ENCODE measurements at places on chromosomes 5 and 9. TPM values are rescaled to one million over a fixed set of nuclear protein-coding genes. Genes with fewer than 3 reads are reported as not detected.

PCDHAC2 gene
- 19.0 TPM for total RNA-seq

NIM1K gene
- 0.42 TPM for total RNA-seq

DNA sequence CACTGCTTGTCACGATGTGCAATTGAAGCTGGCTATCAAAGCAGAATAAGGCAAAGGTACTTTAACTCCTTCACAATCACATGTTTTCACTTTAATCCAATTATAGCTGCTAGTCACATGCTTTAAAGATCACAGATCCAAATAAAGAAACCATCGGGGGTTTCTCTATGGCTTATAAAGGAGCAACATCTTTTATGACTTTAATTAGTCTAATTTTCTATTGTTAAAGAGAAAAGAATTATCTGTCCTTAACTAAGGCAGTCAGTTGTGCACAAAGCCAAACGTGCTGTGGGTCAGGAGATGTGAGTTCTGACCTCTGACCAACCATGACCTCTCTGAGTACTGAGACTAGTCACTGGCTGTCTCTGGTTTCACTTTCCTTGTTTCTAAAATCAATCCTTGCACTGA is 561.1 kb downstream of the RAB3C start:
- H3K36me3 ChIP-seq, result no peaks in the 10 kb centered on the region
- no peaks in the 10 kb centered on the region for H3K27me3 ChIP-seq

DNA sequence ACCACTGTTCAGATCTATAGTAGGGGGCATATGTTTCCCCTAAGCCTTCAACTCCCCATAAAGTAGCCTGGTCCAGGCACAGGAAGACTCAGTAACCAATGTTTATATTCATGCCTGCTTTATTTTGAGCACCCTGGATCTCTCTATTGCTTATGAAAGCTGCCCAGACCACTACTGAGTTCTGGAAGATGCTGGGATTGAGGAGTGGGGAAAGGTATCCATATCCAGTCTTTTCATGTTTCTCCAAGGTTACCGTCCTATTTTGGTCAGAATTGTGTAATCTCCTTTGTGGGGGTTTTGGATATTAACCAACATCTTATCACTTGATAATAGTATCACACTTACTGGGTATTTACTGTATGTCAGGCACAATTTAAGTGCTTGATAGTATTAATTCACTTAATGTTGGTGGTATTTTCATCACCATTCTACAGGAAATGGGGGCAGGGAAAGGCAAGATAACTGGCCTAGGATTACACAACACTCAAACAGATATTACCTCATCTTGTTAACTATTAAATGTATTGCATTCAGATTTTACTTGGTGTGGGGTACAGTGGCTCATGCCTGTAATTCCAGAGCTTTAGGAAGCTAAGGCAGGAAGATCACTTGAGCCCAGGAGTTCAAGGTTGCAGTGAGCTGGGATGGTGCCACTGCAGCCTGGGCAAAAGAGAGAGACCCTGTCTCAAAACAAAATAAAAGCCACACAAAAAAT is 36.3 kb downstream of the RUSC2 start:
- H3K4me1 ChIP-seq, result peaks cover 65% of the 10 kb centered on the region
- H3K36me3 ChIP-seq, result no peaks in the 10 kb centered on the region
- peak overlapping the region; percentile 64 for H3K27ac ChIP-seq
- no peak for DNase-seq
- no peak overlapping the region for H3K4me3 ChIP-seq
- no peaks in the 10 kb centered on the region for H3K27me3 ChIP-seq

GRCh38 chr5:139100825-139101224 is 97.3 kb downstream of the SIL1 start:
- DNase-seq, result no peak
- no peaks in the 10 kb centered on the region for H3K36me3 ChIP-seq
- H3K4me3 ChIP-seq, result no peak overlapping the region

CD74 gene
- total RNA-seq, result 270 TPM

DNA sequence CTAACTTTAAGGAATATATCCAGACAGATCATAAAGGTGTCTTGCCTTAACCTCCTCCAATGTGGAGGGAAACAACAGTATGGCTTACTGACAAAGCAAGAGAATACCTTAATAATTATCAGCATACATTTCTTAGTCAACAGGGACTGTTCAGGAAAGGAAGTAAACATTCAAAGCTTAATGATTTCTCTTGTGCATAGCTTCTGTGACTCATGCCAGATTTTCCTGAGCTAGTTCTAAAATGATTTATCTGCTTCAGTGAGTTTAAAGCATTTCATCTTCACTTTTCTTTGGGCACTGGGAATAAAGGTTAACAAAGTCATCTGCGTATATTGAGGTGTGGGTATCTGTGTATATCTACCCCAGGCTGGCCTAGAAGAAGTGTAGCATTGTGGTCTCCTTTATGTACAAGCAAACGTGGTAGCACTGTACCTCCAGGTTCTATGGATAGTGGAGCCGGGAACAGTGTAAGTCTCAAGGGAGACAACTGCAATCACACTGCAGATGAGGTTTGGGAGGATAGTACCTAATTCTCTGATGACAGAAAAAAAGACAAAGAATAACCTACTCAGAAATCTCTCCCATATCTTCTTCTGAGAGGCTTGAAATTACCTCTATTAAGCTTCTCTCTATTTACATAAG is 284.1 kb downstream of the HCN1 start:
- no peaks in the 10 kb centered on the region for H3K27me3 ChIP-seq
- H3K4me3 ChIP-seq, result no peak overlapping the region
- no peaks in the 10 kb centered on the region for H3K4me1 ChIP-seq

DNA sequence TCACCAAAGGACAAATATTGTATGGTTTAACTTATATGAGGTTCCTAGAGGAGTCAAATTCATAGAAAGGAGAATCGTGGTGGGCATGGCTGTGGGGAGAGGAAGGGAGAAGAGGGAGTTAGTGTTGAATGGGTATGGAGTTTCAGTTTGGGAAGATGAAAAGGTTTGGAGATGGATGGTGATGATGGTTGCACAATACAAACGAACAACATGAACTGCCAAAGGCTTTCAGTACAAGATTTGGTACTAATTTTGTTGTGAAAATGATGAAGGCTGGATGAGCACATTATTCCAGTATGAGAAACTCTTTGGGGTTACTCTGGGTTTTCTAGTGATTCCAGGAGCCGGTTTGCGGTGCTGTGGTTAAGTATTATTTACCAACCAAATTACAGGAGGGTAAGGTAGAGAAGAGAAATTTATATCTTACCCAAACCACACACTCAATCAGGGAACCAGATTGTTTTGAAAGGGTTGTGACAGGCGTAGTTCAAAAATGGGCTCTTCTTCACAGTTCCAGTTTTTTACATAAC is 112.0 kb upstream of the TBC1D2 start:
- no peak overlapping the region for H3K4me3 ChIP-seq
- H3K36me3 ChIP-seq, result no peaks in the 10 kb centered on the region
- no peaks in the 10 kb centered on the region for H3K27me3 ChIP-seq
- no peaks in the 10 kb centered on the region for H3K4me1 ChIP-seq
- no peak overlapping the region for H3K27ac ChIP-seq

DNA sequence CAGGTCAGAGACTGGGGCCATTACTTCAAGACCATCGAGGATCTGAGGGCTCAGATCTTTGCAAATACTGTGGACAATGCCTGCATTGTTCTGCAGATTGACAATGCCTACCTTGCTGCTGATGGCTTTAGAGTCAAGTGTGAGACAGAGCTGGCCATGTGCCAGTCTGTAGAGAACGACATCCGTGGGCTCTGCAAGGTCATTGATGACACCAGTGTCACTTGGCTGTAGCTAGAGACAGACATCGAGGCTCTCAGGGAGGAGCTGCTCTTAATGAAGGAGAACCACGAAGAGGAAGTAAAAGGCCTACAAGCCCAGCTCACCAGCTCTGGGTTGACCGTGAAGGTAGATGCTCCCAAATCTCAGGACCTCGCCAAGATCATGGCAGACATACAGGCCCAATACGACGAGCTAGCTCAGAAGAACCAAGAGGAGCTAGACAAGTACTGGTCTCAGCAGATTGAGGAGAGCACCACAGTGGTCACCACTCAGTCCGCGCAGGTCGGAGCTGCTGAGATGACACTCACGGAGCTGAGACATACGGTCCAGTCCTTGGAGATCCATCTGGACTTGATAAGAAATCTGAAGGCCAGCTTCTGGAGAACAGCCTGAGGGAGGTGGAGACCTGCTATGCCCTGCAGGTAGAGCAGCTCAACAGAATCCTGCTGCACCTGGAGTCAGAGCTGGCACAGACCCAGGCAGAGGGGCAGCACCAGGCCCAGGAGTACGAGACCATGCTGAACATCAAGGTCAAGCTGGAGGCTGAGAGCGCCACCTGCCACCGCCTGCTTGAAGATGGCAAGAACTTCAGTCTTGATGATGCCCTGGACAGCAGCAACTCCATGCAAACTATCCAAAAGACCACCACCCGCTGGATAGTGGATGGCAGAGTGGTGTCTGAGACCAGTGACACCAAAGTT is 9.3 kb downstream of the NIPBL start:
- H3K4me3 ChIP-seq, result no peak overlapping the region
- no peaks in the 10 kb centered on the region for H3K27me3 ChIP-seq
- no peak for DNase-seq
- H3K36me3 ChIP-seq, result peaks cover 9% of the 10 kb centered on the region

CARD6 gene
- total RNA-seq, result 9.5 TPM

GRCh38 chr9:89519366-89519805 is 21.5 kb upstream of the SEMA4D start:
- H3K27ac ChIP-seq, result no peak overlapping the region
- H3K4me1 ChIP-seq, result peaks cover 3% of the 10 kb centered on the region
- no peaks in the 10 kb centered on the region for H3K27me3 ChIP-seq
- no peak for DNase-seq
- no peak overlapping the region for H3K4me3 ChIP-seq

GRCh38 chr9:35180801-35181200 is 19.0 kb downstream of the UNC13B start:
- H3K27me3 ChIP-seq, result no peaks in the 10 kb centered on the region
- no peak overlapping the region for H3K4me3 ChIP-seq
- no peak for DNase-seq
- no peak overlapping the region for H3K27ac ChIP-seq
- no peaks in the 10 kb centered on the region for H3K4me1 ChIP-seq

- no peak overlapping the region for H3K4me3 ChIP-seq
- no peak overlapping the region for H3K27ac ChIP-seq
- DNase-seq, result no peak
- H3K27me3 ChIP-seq, result no peaks in the 10 kb centered on the region
Observed at GRCh38 chr5:143065996-143066522, 295.9 kb downstream of the ARHGAP26 start.

DNA sequence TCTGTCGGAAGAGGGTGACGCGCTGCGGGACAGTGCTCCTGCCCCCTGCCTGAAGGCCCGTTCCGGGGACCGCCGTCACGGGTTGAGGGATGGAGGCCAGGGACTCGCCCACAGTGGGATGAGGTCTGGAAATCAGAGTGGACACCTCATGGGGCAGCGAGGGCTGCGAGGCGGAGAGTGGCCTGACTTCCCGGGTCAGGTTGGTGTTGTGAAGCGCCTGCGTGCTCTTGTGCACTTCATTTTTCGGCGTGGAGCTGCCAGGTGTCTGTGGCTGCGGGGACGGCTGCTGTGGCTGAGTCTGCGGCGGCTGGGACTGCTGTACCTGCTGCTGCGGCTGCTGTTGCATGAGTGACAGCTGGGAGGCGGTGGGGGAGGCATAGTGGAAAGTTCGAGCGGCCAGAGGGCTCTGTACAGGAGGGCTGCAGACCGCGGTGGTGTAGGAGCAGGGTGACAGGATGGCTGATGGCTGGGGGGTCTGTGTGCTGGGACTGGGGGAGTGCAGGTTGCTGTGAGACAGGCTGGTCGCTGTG is 434.1 kb downstream of the HCN1 start:
- H3K36me3 ChIP-seq, result no peaks in the 10 kb centered on the region
- no peak overlapping the region for H3K4me3 ChIP-seq
- no peaks in the 10 kb centered on the region for H3K4me1 ChIP-seq
- H3K27me3 ChIP-seq, result no peaks in the 10 kb centered on the region
- no peak for DNase-seq
- no peak overlapping the region for H3K27ac ChIP-seq

DNA sequence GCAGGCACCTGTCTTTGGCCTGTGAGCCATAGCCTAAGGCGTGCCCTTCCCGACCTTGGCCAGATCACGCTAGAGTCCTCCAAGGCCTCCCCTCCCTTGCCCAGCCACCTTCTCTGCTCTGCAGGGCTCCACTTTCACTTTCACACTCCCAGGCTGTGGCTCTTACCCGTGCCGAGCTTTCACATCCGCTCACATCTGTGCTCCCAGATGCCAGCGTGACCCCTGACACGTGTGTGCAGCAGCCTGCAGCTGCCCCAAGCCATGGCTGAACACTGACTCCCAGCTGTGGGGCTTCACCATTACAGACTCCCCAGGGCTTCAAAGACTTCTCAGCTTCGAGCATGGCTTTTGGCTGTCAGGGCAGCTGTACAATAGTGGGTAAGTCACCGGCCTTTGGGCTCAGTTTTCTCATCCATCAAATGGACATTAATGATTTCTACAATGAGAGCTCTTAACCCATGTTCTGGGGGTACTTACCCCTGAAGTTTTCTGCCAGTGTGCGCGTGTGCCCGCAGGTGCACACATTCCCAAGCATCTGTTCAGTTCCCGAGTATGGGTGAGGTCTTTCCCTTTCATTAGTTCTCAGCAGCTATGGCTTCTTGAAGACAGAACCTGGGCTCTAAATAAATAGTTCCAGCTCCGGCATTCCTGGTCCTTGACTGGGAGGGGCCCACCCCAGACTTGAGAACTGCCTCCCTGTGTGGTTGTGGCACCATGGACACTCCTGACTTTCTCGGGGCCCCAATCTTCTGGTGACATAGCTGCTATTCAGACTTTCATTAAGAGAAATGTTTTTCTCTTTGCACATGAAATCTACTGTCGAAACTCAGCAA is 118.6 kb downstream of the RGS3 start:
- no peak for DNase-seq
- no peaks in the 10 kb centered on the region for H3K27me3 ChIP-seq
- H3K36me3 ChIP-seq, result peaks cover 22% of the 10 kb centered on the region
- peak overlapping the region; percentile 32 for H3K4me3 ChIP-seq
- peaks cover 80% of the 10 kb centered on the region for H3K4me1 ChIP-seq
- H3K27ac ChIP-seq, result peak overlapping the region; percentile 75

DNA sequence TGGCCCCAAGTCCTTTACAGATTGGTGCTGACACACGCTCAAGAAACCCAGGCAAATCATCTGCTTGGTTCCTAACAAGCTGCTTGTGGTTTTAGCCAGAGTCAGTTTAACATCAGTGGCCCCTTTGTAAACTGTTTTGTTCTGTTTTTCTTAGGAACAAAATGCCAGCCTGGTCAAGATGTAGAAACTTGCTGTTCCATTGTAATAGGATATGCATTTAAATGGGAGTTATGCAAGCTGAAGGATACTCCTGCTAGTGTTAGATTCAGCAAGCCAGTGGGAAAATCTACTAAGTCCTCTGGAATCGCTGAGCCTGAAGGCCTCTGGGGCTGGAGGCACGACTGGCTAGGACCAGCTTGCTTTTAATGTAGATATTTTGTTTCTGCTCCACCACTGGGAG is 391.1 kb downstream of the TLE4 start:
- H3K4me1 ChIP-seq, result no peaks in the 10 kb centered on the region
- H3K27ac ChIP-seq, result no peak overlapping the region

Data from esophagus muscularis mucosa (tissue), 4 donors.